ENCODE measurements at places on chromosomes 3 and 15.

DNA sequence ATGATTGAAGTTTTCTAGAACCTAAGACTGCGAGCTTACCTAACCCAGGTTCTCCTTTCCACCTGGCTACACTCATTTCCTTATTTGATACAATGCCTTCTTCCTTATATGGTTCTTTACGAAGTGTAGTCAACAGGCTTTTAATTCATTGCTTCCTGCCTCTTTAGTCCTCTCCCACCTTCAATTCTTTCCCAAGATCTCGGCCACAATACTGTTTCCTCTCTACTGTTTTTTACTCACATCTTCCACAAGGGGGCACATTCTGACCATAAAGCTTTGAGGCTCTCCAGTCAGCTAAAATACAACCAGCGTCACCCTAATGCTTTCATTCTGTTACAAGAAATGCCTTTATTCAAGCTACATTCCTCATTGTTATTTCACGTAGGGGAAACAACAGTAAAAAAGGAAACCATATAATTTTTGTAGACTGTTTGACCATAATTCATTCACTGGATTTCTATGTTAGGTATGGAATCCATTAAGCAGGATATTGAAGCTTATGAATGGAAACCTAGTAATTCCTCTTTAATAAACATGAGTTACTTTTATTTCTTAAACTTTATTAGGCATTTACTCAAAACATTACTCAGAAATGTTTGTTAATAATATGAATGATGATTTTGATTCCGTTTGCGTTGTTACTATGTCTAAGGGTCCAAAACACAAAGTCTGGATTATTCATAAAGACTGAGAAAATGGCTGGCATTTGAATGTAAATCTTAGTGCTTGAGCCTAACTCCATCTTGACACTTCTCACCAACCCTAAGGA, 29.5 kb upstream of the VEPH1 start:
- DNase-seq, result no peak

DNA sequence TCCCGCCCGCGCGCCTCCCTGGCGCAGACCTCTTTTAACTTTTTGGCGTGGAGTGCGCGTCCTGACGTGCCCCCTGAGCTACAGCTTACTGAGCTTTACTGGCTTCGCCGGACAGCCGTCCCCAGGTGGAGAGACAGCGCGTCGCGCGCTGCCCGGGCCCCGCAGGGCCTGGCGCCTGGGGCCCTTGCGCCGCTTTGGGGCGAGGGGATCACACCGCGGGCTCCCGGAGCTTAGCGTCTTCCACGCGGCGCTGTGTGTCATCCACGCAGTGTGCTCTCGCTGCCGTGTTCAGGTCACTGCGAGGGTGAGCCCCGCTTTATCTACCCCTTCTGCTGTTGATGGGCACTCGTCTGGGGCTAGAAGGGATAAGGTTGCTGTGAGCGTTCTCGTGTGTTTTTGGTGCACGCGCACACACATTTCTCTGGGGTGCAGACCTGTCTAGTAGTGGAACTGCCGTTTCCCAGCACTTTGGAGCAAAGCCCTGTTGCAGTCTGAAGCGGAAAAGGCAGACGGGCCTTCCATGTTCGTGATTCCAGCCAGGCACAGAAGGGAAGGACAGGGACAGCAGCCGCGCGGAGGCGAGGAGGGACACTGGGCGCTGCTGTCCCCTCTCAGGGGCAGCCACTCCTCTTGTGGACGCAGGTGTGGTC, 33.1 kb upstream of the ALDH1L1 start:
- DNase-seq, result no peak

DNA sequence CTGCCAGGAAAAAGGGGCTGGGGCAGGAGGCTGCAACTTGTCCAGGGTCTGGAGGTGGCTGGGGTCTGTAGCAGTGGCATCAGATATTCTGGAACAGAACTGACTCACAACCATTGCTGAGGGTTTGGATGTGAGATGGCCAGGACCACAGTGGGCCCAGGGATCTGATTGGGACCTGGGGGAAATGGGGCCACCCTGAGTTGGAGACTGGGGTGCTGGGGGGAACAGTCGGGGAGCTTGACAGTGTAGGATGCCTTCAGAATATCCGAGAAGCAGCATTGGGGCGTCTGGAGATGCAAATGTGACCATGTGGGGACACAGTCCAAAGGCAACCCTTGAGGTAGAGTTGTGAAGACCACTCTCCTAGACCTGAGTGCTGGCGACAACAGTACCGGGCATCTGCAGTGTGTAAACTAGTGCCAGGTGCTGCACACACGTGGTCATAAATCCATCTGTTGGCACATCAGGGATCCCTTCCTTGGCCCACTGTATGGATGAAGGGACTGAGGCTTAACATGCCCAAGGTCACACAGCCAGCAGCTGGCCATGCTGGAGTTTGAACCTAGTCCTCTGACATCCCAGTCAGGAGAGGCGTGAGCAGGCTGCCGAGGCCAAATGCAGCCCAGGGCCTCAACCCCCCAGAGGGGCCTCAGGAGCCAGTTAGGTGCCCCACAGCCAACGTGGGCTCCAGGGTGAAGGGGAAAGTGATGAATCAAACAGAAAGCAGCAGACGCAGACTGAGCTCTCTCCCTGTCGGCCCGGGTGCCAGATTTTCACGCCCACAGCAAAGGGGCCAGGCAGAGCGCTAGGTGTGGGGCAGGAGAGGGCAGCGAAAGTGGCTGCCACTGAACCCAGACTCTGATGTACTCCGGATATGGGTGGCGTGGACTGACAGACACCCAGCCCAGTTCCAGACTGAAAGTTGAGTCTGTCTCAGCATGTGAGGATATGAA, 18.8 kb downstream of the HEMK1 start:
- DNase-seq, result no peak

GRCh38 chr15:35886765-35887164, 340.8 kb upstream of the DPH6 start:
- no peak for DNase-seq
